ENCODE measurements at places on chromosomes 4 and X.

DNA sequence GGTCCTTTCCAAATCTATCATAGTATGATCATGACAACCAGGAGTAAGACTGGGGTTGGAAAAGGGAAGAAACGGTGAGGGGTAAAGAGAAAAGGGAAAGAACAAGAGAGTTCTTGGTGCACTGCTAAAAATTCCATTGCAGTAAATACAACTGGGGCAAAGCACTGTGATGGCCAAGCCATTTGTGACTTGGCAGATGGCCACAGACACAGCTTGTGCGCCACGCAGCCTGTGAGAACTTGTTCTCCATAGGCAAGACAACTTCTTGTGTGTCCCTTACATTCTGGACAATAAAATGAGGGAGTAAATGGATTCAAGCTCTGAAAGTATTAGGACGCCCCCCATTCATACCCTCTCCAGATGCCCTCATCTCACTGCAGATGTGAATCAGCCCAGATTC, 10.9 kb downstream of the MFAP3L start:
- H3K27me3 ChIP-seq, result no peaks in the 10 kb centered on the region
- no peak overlapping the region for H3K27ac ChIP-seq
- DNase-seq, result no peak
- no peak overlapping the region for H3K4me3 ChIP-seq
- H3K4me1 ChIP-seq, result no peaks in the 10 kb centered on the region
- H3K36me3 ChIP-seq, result no peaks in the 10 kb centered on the region

DNA sequence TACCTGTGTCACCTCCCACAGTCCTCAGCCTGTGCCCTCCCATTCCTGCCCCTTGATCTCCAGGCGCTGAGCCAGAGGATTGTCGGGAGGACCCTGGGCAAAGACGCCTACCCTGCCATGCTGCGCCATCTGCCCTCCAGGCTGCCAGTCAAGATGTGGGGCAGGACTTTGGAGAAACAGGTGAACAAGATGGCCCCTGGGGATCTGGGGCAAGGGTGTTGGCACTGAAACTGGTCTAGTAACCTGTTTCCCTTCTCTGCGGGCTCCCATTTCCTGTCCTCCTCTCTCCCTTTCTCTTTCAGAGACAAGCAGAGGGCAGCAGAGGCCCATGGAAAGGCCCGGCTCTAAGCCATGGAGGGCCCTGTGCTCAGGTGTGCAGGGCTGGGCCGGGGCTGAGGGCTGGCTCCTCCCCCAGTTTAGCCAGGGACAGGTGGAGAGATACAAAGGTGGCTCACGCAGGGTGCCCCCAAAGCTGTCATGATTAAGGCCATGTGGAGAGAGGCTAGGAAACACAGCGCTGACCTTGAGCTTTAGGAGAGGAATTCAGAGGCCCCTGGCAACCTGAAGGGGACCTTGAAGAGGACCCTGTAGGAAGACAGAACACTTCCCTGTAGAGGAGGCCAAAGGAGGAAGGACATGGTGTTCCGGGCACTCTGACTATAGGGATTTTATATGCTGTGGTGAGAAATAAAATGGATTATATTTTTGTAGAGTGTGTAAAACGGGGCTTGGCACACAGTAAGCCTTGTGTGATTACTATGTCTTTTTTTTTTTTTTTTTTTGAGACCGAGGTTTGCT, at the start of gene GLOD5:
Gene GLOD5 (plus strand): TSS at position 74 of the 798 bp plus-strand sequence. CDS start 44 bp downstream, at position 118.
- DNase-seq, result peak; percentile 28
- no peaks in the 10 kb centered on the region for H3K4me1 ChIP-seq
- no peaks in the 10 kb centered on the region for H3K36me3 ChIP-seq
- H3K27me3 ChIP-seq, result no peaks in the 10 kb centered on the region
- no peak within 1 kb of the TSS for H3K4me3 ChIP-seq
- H3K27ac ChIP-seq, result no peak within 1 kb of the TSS

- H3K36me3 ChIP-seq, result no peaks in the 10 kb centered on the region
- H3K4me3 ChIP-seq, result no peak overlapping the region
- H3K4me1 ChIP-seq, result peaks cover 5% of the 10 kb centered on the region
- H3K27me3 ChIP-seq, result no peaks in the 10 kb centered on the region
Measured at GRCh38 chrX:24487571-24487970, 22.5 kb downstream of the PDK3 start.

- no peak overlapping the region for H3K4me3 ChIP-seq
- H3K36me3 ChIP-seq, result no peaks in the 10 kb centered on the region
- H3K27me3 ChIP-seq, result no peaks in the 10 kb centered on the region
- H3K27ac ChIP-seq, result no peak overlapping the region
- H3K4me1 ChIP-seq, result no peaks in the 10 kb centered on the region
- no peak for DNase-seq
Measured at GRCh38 chr4:89563431-89563830, 255.8 kb upstream of the GPRIN3 start.

DNA sequence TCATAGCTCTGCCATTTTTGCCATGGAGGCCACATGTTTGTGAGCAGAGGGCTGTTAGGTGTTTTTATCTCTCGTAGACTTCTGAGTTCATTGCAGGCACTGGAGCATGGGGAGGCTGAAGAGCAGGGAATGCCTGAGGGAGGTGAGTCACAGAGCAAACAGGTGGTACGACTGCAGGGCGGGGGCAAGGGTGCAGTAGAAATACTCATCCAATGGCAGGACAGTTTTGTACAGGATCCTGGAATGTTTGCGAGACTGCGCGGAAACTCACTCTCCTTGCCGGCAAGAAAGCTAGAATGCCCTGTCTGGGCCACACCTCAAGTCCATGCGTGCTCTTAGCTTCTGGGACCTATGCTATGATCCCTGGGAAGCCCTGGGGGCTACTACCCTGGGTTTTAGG, 20.0 kb upstream of the VCX2 start:
- no peaks in the 10 kb centered on the region for H3K27me3 ChIP-seq
- no peaks in the 10 kb centered on the region for H3K36me3 ChIP-seq
- no peak for DNase-seq
- H3K27ac ChIP-seq, result no peak overlapping the region
- H3K4me1 ChIP-seq, result no peaks in the 10 kb centered on the region

DNA sequence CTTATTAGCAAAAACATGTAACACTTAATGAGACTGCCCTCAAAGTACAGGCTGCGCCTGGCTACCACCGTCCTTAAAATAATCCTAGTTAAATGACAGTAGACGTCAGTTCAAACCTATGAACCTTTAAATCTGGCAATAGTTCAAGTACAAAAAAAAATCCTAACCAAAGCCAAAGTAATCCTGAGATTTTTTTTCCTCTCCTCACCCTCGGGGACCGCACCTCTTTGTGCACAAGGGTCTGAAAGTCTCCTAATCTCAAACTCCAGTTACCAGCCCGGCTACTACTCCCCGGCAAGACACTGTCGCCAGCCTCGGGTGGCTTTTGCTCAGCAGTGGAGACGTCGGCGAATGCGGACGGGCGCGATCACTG, 439 bp downstream of the SEC31A start:
- H3K4me1 ChIP-seq, result peaks cover 18% of the 10 kb centered on the region
- peak overlapping the region; percentile 90 for H3K4me3 ChIP-seq
- no peaks in the 10 kb centered on the region for H3K36me3 ChIP-seq
- H3K27ac ChIP-seq, result peak overlapping the region; percentile 86

DNA sequence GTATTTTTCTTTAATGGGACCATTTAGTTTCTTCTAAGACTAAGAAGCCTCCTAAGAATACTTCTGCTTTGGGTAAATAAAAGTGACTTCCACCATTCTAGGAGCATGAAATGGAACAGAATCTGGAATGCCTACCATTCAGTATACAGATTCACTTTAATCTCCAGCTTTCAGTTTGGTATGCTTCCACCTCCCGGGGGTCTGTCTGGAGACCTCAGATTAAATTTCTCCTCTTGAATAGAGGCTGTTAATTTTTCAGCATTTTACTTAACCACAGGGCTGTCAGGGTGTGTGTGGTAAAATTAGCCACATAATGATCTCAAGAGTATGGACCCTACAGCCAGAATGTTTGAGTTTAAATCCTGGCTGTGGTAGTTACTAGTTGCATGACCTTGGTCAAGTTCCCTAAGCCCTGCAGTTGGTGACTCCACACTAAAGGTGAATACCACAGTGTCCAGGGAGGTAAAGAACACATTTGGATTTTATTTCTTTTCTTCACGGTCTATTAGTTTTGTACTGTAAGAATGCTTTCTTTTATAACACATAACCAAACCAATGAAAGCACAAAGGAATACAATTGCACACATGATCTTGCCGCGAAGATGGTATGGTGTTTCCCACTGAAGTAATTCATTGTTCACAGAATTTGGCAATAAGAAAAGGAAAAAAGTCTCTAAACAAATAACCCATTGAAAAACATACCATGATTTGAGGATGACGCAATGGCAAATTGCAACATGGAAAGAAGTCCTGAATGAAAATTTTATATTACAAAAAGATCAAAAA, 37.3 kb upstream of the TRIM2 start:
- no peak overlapping the region for H3K27ac ChIP-seq
- DNase-seq, result no peak
- no peaks in the 10 kb centered on the region for H3K4me1 ChIP-seq

DNA sequence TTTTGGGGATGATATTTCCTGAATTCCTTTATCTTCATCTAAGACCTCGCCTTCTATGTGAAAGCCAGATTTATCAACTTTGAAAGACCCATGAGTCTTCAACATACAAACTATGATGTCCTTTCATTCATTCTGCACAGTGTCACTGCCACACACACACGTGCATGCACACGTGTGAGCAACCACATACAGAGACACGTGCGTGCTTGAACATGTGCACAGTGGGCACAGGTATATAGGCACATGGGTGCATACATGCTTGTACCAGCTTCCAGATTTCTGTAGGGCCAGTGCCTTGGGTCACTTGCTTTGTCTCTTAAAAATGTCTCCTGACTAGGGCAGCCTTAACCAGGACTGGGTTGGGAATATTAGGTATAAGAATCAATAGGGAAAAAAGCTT, 49.1 kb upstream of the RBPJ start:
- no peaks in the 10 kb centered on the region for H3K27me3 ChIP-seq
- peaks cover 2% of the 10 kb centered on the region for H3K4me1 ChIP-seq
- H3K4me3 ChIP-seq, result no peak overlapping the region

DNA sequence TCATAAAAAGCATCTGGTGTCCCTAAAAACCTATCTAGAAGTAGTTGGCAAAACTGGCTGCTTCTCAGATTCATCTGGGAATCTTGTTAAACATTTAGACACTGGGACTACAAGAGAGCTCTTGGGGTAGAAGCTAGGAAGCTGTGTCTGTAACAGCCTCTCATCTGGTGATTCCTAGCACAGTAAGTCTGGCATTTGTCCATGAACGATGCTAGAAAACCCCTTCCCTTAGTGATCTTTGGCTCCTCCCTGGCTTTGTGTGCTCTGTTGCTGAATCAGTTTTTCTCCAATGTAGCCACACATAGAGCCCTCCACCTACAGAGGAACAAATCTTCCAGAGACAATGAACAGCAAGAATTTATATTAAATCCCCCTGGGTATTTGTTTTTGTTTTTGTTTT, 951.7 kb upstream of the LCORL start:
- no peak overlapping the region for H3K27ac ChIP-seq
- H3K4me3 ChIP-seq, result no peak overlapping the region
- DNase-seq, result no peak
- no peaks in the 10 kb centered on the region for H3K27me3 ChIP-seq
- no peaks in the 10 kb centered on the region for H3K4me1 ChIP-seq
- no peaks in the 10 kb centered on the region for H3K36me3 ChIP-seq

- no peaks in the 10 kb centered on the region for H3K36me3 ChIP-seq
- no peak overlapping the region for H3K27ac ChIP-seq
- no peaks in the 10 kb centered on the region for H3K27me3 ChIP-seq
- no peak overlapping the region for H3K4me3 ChIP-seq
Measured at GRCh38 chrX:154310616-154311536, 15.3 kb downstream of the TKTL1 start.

Data from testis (tissue), 5 donors.